ENCODE measurements at places on chromosomes 11 and 22. TPM values are rescaled to one million over a fixed set of nuclear protein-coding genes. Genes with fewer than 3 reads are reported as not detected.

DNA sequence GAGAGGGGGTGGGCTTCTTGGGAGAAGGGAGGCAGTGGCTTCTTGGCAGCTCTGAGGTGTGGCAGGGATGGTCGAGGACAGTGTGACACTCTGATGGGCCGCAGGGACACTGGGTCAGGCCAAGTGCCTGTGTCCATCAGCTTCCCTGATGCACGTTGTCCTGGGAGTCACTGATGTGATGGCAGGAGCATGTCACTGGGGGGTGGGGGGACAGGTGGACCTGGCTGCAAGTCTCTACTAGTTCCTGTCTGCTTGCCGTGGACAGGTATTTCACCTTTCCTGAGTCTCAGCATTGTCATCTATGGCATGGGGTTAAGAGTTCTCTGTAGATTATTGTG is 592.9 kb downstream of the TBC1D22A start:
- DNase-seq = no peak
- no peaks in the 10 kb centered on the region for H3K27me3 ChIP-seq
- H3K27ac ChIP-seq = no peak overlapping the region
- no peaks in the 10 kb centered on the region for H3K4me1 ChIP-seq

DNA sequence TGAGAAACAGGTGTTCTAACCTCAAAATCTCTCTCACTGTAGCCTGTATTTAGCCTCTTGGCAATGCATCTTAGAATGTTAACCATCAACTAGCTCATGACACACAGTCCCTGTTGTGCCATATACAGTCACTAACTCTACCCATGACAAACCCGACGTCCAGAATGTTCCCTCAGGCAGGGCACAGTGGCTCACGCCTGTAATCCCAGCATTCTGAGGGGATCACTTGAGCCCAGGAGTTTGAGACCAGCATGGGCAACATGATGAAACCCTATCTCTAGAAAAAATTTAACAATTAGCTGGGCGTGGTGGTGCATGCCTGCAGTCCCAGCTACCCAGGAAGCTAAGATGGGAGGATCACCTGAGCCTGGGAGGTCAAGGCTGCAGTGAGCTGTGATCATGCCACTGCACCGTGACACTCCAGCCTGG is 18.2 kb upstream of the CCDC34 start:
- no peak overlapping the region for H3K27ac ChIP-seq
- no peaks in the 10 kb centered on the region for H3K27me3 ChIP-seq
- no peak overlapping the region for H3K4me3 ChIP-seq
- no peak for DNase-seq
- no peaks in the 10 kb centered on the region for H3K4me1 ChIP-seq
- H3K36me3 ChIP-seq = peaks cover 4% of the 10 kb centered on the region

DNA sequence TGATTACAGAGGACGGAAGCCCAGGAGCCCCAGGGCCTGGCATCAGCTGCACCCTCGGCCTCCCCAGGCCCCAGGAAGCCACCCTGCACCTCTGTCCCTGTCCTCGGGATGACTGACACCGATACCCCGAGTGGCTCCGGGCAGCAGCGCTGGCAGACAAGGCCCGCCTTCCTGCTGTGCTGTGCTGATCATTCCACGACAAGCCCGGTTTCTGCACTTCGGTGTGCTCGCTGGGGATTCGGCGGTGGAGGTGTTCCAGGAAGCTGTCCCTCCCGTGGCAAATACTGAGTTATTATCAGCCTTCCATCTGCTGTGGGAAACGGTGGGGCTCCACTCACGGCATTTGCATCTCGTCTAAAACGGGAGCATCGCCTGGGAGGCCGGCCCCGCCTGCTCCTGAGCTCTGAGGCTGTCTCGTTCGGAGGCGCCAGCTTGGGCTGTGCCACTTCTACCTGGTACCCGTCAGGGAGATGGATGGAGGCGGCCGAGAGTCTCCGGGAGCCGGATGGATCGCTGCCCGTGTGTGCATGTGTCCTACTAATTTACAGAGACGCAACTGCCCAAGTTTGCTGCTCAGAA is 506.1 kb downstream of the BRD1 start:
- no peak overlapping the region for H3K4me3 ChIP-seq
- peaks cover 16% of the 10 kb centered on the region for H3K27me3 ChIP-seq
- no peaks in the 10 kb centered on the region for H3K4me1 ChIP-seq
- no peak for DNase-seq
- no peak overlapping the region for H3K27ac ChIP-seq

DNA sequence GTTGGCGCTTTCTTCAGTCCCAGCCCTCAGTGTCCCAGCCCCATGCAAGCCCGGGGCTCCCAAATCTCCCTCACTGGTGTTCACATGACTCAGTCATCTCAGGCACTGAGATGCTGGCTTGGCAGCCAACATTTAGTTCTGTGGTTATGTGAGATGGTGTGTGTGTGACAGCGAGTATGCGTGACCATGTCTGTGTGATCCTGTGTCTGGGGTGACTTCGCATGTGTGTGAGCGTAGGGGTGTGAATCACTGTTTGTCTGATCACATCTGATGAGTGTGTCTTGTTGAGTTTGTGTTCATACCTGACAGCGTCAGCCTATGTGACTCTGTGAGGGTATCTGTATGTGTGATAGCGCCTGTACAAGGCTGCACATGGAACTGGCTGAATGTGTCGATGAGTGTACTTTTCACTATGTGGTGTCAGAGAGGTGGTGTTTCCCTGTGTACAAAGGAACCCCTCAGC is 16.2 kb downstream of the CREB3L1 start:
- H3K4me3 ChIP-seq = peak overlapping the region; percentile 23
- no peak for DNase-seq
- H3K36me3 ChIP-seq = no peaks in the 10 kb centered on the region
- H3K4me1 ChIP-seq = peaks cover 7% of the 10 kb centered on the region

DNA sequence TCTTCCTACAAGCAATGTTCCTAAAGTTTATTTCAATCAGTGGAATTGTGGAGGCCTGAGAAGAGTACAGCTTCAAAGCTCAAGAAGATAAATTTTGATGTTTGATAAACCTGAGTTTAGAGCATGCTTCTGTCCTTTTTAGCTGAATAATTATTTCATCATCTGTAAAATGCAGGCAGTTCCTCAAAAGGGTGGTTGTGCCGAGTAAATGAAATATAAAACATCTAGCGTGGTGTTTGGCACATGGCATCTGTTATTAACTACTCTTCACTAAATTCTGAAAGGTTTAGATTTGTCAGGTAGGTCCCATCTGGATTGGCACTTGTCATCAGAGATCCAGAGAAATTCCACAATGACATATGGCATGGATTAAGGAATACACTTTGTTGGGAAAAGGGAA is 155.1 kb downstream of the DDX10 start:
- H3K27me3 ChIP-seq = no peaks in the 10 kb centered on the region
- H3K27ac ChIP-seq = no peak overlapping the region
- H3K4me1 ChIP-seq = peaks cover 6% of the 10 kb centered on the region
- DNase-seq = no peak
- H3K4me3 ChIP-seq = no peak overlapping the region

DNA sequence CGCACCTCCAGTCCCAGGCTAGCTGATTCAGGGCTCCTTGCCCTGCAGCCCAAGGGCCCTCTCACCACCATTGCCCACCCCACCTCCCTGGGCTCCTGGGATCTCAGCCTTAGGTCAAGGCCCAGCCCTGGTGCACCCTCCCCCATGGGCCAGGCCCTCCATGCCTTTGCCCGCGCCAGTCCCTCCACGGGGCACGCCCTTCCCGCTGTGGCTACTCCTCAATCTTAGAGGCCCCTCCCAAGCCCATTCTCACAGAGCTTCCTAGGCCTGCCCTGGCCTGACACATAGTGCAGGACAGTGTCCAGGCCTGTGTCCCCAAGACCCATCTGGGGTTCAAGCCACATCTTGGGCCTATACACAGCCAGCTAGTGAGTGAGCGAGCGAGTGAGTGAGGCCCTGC is 6.9 kb downstream of the GP1BB start:
- peaks cover 11% of the 10 kb centered on the region for H3K27me3 ChIP-seq
- DNase-seq = no peak
- no peak overlapping the region for H3K27ac ChIP-seq
- no peak overlapping the region for H3K4me3 ChIP-seq
- no peaks in the 10 kb centered on the region for H3K36me3 ChIP-seq

MIOX gene
- 0.52 TPM for total RNA-seq

- H3K4me3 ChIP-seq = peak overlapping the region; percentile 27
- H3K27ac ChIP-seq = no peak overlapping the region
- peaks cover 13% of the 10 kb centered on the region for H3K4me1 ChIP-seq
- no peak for DNase-seq
- H3K36me3 ChIP-seq = no peaks in the 10 kb centered on the region
- H3K27me3 ChIP-seq = peaks cover 43% of the 10 kb centered on the region
These were observed 1.7 kb downstream of the CYB5R2 start for GRCh38 chr11:7671347-7672215.

TENM4 gene
- total RNA-seq = not detected

DNA sequence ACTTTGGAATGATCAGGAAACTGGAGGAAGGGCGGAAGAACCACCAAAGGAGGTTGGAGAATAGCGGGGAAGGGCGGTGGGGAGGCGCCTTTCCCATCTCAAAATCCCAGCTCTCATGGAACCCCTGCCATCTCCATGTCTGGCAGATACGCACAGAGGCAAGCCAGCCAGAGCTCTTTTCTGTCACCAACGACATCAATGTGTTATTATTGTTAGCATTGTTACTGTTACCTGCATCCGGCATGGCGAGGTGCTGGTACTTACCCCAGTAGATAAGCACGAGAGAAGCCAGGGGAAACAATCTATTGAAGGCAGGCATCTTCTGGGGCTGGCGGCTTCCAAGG is 969 bp downstream of the SCN3B start:
- H3K27me3 ChIP-seq = peaks cover 53% of the 10 kb centered on the region
- H3K4me3 ChIP-seq = peak overlapping the region; percentile 71
- H3K36me3 ChIP-seq = peaks cover 2% of the 10 kb centered on the region

TMEM258 gene
- 87.7 TPM for total RNA-seq

DNA sequence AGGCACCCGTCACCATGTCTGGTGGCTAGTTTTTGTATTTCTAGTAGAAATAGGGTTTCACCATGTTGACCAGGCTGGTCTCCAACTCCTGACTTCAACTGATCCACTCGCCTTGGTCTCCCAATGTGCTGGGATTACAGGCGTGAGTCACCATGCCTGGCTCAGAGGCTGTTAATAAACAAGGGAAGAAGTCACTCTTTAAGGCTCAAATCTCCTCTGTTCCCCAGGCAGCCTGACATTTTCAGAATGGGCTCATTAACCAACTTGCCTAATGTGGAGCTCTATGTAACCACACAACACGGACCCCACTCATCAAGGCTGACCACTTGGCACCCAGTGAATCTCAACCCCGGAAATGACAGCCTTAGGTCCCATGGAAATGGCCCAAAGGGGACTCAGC is 24.1 kb downstream of the APOL3 start:
- H3K4me3 ChIP-seq = no peak overlapping the region
- DNase-seq = no peak
- peak overlapping the region; percentile 15 for H3K27ac ChIP-seq
- H3K36me3 ChIP-seq = peaks cover 25% of the 10 kb centered on the region

SOX6 gene
- not detected for total RNA-seq

GRCh38 chr11:117613521-117613920 is 183.5 kb downstream of the DSCAML1 start:
- H3K4me1 ChIP-seq = no peaks in the 10 kb centered on the region
- H3K27me3 ChIP-seq = peaks cover 11% of the 10 kb centered on the region
- no peaks in the 10 kb centered on the region for H3K36me3 ChIP-seq
- no peak overlapping the region for H3K27ac ChIP-seq

OR5P2 gene
- total RNA-seq = not detected

DNA sequence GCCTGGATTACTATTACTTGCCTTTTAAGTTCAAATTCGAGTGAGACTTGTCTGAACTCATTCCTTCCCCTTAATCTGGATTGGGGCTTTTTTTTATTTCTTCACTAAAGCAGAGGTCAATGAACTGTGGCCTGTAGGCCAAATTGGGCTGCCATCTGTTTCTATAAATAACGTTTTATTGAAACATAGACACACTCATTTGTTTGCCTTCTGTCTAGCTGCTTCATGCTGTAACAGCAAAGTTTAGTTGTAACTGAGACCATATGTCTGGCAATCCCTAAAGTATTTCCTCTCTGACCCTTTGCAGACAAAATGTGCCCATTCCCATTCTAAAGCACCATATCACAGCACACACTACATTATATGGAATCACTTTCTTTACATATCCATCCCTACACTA is 207.9 kb upstream of the ISX start:
- peaks cover 10% of the 10 kb centered on the region for H3K27me3 ChIP-seq
- H3K36me3 ChIP-seq = no peaks in the 10 kb centered on the region
- DNase-seq = no peak
- H3K27ac ChIP-seq = no peak overlapping the region
- no peaks in the 10 kb centered on the region for H3K4me1 ChIP-seq
- no peak overlapping the region for H3K4me3 ChIP-seq

DNA sequence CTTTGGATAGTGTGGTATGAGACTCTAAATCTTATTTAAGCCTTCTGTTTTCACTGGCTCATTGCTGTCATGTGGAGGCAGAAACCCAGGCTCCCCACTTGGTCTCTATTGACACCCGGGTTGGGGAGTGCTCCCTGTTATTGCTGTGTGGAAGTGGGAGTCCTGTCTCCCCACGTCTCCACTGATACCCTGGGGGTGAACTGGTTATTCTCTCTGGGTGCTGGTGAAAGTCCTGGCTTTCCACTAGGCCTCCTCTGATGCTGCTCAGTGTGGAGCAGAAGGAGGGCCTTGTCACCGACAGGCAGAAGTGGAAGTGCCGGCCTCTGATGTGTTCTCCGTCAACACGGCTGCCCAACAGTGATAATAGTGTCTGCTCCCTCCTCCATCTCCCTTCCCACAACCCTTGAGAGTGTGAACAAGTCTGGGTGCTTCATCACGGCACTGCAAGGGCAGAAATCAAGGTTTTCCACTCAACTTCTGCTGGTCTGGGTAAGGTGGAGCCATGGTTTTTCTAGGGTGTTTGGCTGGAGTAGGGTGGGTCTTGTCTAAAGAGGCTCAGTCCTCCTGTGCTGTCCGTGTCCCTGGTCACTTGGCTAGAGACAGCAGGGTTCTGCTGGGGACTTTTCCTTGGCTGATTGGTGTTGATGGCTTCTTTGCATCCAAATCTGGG is 240.7 kb upstream of the B3GAT1 start:
- peaks cover 14% of the 10 kb centered on the region for H3K27me3 ChIP-seq
- H3K27ac ChIP-seq = no peak overlapping the region
- H3K4me3 ChIP-seq = no peak overlapping the region
- H3K4me1 ChIP-seq = peaks cover 28% of the 10 kb centered on the region

DNA sequence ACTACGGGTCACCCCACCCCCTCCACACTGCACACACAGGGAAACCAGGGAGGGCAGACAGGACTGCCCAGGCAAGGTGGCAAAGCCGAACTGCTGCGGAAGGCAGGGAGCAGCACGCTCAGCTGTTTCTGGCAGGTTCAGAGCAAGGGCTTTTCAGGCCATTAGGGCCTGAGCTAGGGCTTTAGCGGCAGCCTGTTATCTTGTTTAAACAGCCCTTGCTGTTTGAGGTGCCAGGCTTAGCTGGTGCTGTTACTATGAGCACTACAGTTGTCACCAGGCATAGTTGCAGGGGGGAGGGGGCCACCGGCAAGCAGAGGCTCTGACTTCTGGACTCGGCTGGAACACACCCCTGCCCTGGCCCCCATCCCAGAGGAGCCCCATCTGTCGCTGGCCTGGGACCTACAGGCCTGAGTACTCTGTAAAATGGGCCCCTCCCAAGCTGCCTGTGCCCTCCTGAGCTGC is 34.9 kb downstream of the RSPH14 start:
- no peak overlapping the region for H3K27ac ChIP-seq
- H3K4me3 ChIP-seq = no peak overlapping the region
- no peaks in the 10 kb centered on the region for H3K36me3 ChIP-seq
